ENCODE measurements at places on chromosomes 13 and 19.

- no peak for DNase-seq
Measured at GRCh38 chr13:67139551-67139950, 90.6 kb downstream of the PCDH9 start.

GRCh38 chr13:107554460-107554859 lies 660.9 kb downstream of the LIG4 start:
- no peak for DNase-seq

DNA sequence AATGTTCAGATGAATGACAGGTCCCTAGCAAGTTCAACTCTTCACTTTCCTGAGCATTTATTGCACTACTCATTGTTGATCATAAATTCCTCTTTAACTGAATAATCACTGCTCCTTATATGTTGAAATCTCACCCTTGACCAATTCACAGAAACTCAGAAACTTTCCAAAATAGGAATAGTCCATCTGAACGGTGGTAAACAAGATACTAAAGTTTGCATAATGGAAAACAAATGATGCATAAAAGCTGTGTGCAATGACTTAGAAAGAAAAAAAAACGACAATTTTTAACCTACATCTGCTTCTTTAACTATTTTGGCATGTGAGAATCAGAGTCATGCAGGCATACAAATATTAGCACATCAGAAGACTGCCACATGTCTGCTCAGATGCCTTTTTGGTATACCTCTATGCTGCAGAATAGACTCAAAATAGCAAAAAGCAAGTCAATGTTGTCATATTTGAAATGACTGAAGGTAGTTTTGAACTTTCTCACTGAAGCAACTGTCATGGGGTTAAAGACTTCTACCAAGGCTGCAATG lies 34.8 kb downstream of the SLC10A2 start:
- DNase-seq: no peak

GRCh38 chr13:111051041-111051725 lies 63.9 kb upstream of the ARHGEF7 start:
- DNase-seq: no peak

Measured in suppressor macrophage treated with lipopolysaccharide for 4 hours (primary cell).